Progenitor cell of endocrine pancreas (in vitro differentiated cells): ENCODE measurements at places on chromosomes 11 and 22. TPM values are rescaled to one million over a fixed set of nuclear protein-coding genes. Genes with fewer than 3 reads are reported as not detected.

The LMO2 gene
- 0.36 and 0.55 TPM in 2 replicates for total RNA-seq

The HEPN1 gene
- total RNA-seq: not detected in 2 replicates

The SCUBE2 gene
- total RNA-seq: 1.2 and 1.4 TPM in 2 replicates

- H3K27ac ChIP-seq: no peak overlapping the region
- H3K36me3 ChIP-seq: no peaks in the 10 kb centered on the region
- peaks cover 7% of the 10 kb centered on the region for H3K27me3 ChIP-seq
- H3K4me1 ChIP-seq: peaks cover 6% of the 10 kb centered on the region
- no peak overlapping the region for H3K4me3 ChIP-seq
These were observed 1.7 kb downstream of the HPX start for GRCh38 chr11:6438979-6439571.
